Omental fat pad (tissue), 4 donors: ENCODE measurements at places on chromosomes 2 and 18.

DNA sequence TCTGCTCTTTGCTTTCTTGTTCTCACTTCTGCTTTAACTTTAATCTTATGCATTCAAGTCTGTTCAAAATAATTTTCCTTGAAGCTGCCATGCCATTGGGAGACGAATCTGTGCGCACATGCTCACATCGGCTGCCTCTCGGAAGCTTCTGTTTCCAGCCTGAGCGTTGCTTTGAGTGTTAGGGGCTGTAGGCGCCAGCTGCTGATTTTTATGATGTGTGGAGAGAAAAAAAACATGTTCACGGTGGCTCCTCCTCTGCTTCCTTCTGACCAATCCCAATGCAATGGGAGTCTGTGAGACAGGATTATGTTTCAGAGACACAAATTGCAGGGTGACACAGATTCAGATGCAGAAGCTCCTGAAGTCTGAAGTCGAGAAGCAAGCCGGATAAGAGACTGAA lies at the start of gene MC4R:
Gene MC4R, minus strand, starts transcription at position 180 of the 400 bp plus-strand sequence. CDS start 426 bp downstream, outside the sequence.
- DNase-seq, result no peak

GRCh38 chr2:129437725-129438124 lies 541.7 kb upstream of the RAB6C start:
- no peak for DNase-seq

- no peak for DNase-seq
Observed at GRCh38 chr18:76580288-76580962, 85.4 kb upstream of the ZNF516 start.

DNA sequence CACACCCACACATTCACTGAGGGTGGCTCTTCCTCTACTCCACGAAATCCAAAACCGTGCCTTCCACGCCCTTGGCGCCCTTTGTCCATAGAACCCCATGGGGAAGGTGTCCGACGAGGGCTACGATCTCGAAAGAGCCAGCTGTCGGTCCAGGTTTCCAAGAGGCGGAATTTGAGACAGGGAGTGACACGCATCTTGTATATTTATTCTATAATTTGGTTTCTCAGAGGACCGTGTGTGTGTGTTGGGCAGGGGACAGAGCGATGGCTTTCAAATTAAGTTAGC lies 726 bp downstream of the C2orf69 start:
- no peak for DNase-seq

- no peak for DNase-seq
Observed at GRCh38 chr2:64550042-64550441, 25.9 kb downstream of the AFTPH start.

DNA sequence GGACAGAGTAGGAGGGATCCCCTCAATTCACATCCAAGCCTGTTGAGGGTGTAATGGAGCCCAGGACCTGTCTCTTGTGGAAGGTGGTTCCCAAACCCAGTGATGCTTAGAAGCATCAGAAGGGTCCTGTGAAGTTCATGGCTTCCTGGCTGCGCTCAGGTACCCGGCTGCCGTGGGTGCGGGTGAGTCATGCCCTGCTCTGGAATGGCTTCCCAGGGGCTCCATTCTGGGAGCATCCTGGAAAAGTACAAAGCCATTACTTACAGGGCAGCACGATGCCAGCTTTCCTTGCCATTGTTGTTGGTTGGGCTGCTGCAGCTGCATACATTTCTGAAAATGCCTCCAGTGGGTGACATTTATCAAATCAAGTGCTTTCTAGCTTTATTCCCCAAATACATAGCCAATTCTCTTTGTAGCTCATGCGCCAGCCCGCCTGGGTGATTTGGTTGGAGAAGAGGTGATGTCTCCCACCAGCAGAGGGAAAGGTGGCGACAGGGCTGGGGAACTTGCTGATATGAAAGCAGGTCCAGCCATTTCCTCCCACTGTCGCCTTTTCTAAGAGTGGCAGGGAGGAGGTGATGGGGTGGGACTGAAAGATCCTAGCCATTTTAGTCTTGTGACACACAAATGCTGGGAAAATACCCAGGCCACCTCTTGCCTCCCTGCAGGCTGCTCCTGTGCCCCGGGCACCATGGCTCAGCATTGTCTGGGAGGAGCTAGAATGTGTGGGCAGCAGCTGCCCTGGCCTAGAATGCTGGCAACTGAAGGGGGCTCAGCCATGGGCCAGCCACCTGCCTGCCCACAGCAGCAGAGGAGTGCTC lies 65.9 kb upstream of the HPCAL1 start:
- DNase-seq, result no peak

DNA sequence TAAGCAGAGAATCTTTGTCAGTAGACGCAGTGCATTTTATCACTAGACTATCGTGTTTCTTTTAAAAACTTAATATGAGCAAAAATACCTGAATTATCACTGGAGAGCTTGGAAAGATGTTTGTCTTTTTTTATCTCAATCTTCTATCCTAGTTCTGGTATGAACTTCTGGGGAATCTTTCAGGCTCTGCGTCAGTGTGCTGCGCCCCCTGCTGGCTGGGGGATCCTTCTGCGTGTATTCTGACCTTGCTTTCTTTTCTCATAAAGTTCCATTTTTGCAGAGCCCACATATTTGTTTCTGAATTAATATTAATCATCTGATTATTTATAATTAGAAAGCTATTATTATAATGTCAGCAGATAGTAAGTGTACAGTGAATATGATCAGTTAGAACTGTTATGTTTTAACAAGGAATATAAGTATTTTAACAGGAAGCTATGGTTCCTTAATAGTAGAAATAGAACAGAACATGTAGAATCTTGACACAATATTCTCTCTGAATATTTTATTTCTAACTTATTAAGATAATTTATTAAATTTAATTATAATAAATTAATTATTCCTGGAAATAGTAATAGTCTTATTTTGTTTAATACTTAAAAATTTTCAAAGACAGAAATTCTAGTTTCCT lies 945.0 kb upstream of the CRIM1 start:
- DNase-seq, result no peak

DNA sequence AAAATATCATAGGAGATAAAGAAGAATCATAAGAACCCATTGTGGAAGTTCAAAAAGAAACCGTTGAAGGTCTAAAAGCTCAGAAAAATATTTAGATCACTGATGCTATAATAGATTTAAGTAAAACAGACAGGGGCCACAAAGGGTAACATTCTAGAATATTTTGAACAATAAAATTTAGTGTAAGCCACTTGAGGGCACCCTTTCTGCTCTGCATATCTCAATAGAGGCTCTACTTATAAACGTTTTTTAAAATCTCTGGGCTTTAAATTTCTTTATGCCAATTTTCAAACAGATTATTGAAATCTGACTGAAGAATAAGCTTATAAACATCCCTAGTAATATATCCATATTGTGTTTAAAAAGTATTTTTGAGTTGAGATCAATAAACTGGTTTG lies 57.6 kb upstream of the IL1RL1 start:
- no peak for DNase-seq

- no peak for DNase-seq
Observed at GRCh38 chr18:73942081-73942625, 205.5 kb downstream of the FBXO15 start.

GRCh38 chr2:144146076-144146475 lies 373.8 kb downstream of the ZEB2 start:
- DNase-seq, result no peak

DNA sequence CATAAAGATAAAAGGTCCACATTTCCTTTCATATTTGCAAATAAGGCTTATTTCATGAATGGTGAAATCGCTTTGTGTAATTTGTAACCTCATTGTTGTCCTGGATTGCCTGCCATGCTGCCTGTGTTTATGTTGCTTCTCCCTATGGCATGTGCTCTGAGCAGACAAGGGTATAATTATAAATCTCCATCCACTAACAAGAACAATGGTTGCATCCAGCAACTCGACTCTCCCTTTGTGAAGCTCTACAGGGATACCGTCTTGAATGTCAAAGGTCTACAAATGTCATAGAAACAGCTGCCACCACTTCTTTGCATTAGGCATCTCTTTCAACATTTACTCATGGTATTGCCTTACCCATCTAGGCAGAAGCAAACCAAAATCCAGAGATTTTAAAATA lies 209.6 kb downstream of the SLC8A1 start:
- no peak for DNase-seq

DNA sequence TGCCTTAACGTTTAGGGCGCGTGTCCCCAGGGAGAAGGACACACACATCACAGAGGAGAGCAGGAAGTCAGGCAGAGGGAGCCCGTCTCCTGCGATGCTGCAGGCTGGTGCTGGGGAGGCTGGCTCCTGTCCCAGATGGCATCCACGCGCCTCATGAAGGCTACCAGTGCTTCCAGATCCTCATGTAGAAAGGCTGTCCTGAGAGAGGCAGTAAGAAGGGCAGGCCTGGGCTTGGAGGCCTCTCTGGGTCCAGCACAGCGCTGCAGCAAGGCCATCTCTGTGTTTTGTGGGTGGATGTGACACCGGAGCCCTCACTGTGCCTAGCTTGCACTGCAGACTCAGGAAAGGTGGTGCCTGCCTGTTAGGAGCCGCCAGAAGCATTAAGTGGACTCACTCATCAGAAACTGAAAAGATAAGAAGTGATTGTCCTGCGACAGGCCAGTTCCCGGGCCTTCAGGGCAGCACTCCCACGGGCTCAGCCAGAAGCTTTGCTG lies 62.7 kb downstream of the FAM168B start:
- DNase-seq, result no peak

GRCh38 chr2:16187482-16187817 lies 247.1 kb downstream of the MYCN start:
- DNase-seq, result no peak

DNA sequence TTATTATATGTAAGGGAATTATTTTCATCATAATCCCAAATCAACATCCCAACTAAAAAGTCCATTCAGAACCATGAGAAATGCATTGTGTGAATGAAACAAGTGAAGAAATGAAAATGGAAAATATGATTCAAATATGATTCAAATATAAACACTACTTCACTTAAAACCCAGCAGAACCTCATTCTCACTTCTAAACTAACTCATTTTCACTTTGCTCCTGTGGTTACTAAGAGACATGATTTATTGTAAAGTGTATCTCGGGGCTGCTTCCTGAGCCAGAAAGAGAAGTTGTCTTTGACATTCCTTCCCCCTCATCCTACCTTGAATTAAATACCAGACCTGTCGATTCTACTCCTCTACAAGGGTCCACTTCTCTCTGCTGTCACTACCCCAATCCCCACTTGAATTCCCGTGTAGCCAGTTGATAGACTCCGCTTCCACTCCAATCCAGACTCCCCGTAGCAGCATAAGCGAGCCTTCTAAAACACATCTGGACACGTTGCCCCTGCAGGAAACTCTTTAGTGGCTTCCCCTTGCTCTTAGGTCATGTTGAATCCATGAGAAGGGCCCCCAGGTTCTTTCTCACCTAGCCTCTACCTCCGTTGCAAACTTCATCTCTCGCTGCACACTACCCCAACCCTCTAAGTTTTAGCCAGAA lies 697.0 kb upstream of the ID2 start:
- no peak for DNase-seq

- DNase-seq, result no peak
Observed at GRCh38 chr18:78304192-78305164, 675.1 kb upstream of the SALL3 start.

- no peak for DNase-seq
Observed at GRCh38 chr2:215577356-215577755, 141.5 kb upstream of the FN1 start.

DNA sequence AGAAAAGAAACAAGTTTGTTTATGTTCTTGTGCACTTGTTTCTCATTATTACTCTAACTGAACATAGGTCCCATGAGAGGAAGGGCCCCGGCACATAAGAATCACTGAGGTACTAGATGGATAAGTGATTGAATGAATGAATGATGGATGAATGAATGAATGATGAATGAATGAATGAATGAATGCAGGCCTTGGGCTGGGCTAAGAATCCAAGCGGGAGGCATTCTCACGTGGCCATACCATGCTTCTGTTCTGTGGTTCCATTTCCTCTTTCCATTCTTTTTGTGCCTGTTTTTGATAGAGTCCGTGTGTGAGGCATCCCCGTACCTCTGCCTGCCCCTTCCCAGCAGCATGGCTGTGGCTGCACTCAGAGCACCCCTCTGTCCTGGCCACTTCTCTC lies 94.8 kb downstream of the SH3BP4 start:
- DNase-seq, result no peak

DNA sequence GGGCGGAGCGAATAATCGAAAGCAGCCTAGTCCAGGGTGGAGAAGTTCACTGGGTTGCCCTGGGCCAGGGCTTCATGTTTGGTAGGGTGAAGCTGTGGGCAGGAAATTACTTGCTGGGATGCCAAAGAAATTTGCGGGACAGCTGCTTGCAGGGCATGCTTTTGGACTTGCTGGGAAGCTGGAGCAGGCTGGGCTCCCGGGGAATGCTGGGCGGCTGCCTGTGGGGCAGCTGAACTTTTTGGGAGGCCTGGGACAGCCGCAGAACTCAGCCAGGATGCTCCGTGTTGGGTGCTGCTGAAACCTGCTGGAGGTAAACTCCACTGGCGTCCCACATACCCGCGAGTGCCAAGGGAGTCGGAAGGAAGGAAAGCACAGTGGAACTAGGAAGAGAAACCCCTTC lies 31.9 kb downstream of the ASB1 start:
- DNase-seq, result no peak

DNA sequence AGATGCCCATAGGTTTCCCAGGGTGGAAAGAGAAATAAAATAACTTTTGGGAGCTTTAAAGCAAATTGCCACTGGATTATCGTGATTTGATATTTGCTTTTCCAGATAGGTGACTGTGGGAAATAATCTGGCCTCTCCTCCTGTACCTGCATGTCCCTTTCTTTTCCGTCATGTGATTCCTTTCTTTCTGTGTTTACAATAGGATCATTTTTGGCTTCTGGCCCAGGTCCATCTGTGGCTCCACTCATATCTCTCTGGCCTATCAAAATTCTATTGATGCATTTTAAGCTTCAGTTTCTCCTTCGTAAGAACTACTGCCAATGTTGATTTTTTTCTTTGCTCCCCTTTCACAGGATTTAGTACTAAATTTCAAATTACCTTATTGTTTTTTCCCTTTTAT lies 153.6 kb downstream of the CCDC85A start:
- DNase-seq, result no peak

DNA sequence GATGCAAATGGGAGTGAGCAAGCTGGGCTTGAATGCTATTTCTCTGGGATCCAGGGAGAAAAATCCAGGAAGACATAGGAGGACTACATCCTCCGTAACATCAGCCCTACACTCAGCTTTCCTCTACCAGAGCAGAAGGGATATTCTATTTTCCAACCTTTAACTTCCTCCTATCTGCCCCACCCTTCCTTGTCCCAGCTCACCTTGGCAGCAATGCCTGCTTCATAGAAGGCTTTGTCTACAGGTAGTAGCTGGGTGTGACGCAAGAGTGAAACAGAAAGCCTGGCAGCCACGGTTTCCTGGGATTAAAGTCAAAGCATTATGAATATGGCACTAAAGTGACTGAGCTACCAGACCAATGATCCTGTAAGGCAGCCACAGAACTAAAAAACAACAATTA lies 3.9 kb downstream of the KRTCAP3 start:
- DNase-seq, result no peak

DNA sequence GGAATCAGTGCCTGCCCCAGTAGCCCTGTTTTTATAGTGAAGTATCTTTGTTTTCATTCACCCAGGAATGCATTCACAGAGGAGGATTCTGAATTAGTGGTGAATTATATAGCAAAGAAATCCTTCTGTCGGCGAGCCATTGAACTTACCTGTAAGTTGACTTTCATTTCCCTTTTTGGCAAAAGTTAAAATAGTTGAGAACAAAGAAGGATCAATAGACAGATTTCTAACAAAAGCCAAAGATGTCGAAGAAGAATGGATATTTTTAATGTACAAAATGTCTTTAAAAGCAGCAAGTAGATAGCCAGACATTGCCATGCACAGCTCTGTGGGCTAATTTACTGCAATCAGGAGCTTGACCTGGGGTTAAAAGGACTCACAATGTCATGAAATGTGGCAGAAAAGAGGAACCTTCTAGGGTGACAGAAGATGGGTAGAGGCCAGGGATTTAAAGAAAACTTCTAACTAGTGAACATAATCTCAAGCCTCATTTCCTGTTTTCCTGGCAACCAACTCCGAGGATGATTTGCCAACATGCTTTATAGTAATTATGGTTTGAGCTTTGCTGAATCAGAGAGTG lies 53.8 kb upstream of the TMEM87B start:
- DNase-seq, result no peak
